ENCODE measurements at places on chromosomes 3 and 15.

GRCh38 chr3:102225407-102226132 is 209.2 kb upstream of the ZPLD1 start:
- no peak for DNase-seq

DNA sequence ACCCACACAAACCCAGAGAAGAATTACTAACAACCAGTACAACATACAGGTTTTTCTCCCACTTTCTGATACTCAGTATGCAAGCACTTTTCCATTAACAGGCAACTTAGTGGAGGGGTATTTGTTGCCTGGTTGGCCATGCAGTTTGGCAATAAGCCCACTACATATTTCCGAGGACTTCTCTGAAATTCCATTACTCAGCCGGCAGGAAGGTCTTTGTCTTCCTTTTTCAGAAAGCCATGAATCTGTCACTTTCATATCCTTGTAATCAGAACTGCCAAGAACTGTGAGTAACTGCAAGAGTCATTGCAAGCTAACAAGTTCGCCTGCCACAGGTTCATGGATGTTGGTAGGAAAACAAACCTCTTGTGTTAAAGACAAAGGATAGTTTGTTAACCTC is 422.3 kb upstream of the ROBO1 start:
- no peak for DNase-seq

DNA sequence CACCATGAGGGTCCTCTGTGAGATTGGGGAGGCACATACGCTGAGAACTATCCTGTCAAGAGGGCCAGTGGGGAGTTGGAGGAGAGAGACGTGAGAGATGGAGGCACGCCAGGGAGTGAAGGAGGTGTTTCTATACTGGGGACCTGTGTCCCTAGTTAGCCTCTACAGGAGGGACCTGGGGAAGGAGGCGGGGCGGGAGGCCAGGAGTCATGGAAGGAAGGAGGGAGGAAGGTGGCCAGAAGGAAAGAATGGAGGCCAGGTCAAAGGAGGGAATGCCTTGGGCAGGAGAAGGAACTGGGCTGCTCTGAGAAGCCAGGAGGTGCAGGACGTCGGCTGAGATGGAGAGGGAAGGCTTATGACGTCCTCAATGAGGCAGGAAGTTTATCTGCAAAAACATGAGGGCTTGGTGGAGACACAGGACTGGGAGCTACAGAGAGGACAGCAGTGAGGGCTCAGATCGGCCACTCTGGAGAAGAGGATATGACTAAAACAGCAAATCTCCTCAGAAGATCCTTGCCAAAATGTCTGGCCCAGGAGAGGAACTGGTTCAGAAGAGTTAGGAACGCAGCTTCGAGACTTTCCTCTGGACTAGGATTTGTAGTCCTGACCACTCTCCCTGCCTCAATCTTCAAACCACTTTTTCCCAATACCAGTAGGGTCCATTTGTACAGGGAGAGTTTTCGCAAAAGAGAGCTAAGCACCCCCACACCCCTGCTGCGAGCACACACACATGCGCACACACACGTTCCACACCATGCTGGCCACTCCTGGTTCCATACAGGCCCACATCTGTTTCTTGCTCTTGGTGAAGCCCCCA is 59.9 kb downstream of the ADCY5 start:
- DNase-seq: no peak

- no peak for DNase-seq
These were observed 31.8 kb downstream of the XXYLT1 start for GRCh38 chr3:195239121-195239520.

- DNase-seq: no peak
These were observed 194.6 kb upstream of the TPM1 start for GRCh38 chr15:62847900-62848489.

DNA sequence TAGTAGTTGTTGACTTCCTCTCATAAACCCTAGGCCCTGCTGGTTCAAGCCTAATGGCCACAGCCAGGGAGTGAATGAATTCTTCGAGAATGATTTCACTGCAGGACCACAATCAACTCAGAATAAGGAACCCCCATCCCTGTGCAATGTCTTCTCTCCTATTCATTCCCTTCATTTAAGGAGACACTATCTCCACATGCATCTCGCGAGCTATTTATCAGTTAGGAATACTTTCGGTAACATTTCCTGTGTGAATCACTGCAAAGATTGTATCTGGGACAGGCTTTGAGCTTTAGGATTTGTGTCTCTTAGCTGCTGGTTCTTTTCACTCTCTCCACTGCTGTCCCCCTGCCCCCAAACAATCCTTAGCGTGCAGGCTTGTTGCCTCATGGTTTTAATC is 94.4 kb downstream of the MYLK start:
- no peak for DNase-seq

Data from stimulated activated CD8-positive, alpha-beta memory T cell treated with anti-CD3 and anti-CD28 coated beads, Interleukin-12 subunit alpha, Interleukin-12 subunit beta, amount 100 ng/mL, for 1 hour (primary cell).